ENCODE measurements at places on chromosomes 7 and 10.

DNA sequence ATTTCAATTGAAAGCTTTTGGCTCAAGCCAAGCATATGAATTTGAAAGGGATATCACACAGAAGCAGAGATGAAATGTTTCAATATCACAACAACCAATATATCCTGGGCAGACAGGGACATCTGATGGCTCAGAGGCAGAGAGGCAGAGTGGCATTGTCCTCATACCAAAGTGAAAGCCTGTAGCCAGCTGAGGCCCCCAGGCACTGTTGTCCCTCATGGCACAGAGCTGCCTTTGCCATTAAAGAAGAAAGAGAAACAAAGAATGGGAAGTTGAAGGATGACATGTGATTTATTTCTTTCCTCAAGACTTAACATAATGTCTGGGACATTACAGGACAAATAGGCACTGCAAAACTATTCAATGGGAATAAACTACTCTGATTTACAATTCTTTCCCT lies 504.3 kb upstream of the PCDH15 start:
- no peak for DNase-seq

- no peak for DNase-seq
These were observed 88.9 kb downstream of the CHRM2 start for GRCh38 chr7:136957391-136957790.

DNA sequence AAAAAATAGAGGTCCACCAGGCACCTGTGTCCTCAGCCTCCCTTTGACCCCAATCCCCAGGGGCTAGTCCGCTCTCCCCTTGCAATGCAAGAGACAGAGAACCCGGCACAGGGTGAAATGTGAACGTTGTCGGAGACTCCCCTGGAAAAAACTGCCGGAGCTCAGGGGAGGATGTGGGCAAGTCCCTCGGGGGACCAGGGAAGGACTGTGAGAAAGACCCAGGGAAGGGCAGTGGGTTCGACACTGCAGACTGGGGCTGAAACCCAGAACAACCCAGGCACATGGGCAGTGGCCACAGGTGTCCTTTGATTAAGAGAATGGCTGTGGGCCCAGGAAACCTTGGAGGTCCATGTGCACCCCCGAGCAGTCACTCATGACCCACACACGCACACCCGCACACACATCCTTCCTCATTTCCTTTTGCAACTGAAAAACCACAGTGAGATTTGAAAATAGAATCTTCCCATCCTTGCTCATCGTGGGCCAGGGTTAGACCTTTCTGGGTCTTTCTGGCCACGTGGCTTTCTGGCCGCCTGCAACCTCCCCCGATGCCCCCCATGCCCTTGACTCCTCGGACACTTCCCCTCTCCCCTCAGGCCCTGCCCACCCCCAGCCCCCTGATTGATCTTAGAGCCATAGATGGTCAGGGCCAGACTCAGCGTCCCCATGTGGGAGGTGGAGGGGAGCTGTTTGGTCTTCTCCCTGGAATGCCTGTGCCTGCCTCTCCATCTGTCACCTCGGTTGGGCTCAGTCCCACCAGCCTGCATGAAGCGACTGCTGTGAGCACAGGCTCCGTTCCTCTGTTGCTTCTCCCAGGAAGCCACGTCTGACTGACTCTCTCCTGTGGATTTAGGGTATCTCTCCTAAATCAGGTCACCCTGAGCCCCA lies 7.9 kb downstream of the LAT2 start:
- no peak for DNase-seq

DNA sequence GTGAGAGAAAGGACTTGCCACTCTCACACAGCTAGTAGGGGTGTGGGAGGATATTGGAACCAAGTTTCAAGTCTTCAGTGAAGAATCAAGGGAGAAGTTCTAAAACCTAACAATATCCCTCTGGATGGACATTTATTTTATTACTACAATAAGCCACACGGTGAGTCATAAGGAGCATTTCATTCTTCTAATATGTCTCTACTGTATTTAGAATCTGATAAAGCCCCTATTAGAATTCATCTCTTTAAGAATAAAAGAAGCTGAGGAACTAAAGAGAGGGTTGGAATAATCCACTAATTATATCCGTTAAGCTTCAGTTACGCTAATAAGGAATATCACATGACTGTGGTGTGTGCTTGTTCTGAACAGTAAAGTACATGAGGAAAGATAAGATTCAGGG lies 40.9 kb upstream of the ATRNL1 start:
- DNase-seq = no peak

GRCh38 chr10:70890917-70891431 lies 2.6 kb upstream of the PCBD1 start:
- no peak for DNase-seq

DNA sequence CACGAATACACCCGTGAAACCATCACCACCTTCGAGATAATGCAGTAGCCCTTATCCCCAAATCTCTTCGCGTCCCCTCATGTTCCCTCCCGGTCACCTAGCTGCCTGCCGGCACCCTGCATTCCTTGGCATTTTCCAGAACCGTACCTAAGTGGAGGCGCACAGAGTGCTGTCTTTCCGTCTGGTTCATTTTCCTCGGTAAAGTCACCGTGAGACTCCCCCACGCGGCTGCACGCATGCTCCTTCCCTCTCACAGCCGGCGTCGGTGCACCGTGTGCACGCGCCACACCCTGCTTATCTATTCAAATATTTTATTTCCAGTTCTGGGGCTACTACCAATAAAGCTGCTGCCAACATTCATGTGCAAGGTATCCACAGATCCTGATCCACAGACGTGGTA lies 65.5 kb upstream of the NKX6-2 start:
- DNase-seq = no peak

- DNase-seq = no peak
These were observed 95.3 kb downstream of the INSYN2A start for GRCh38 chr10:127100983-127101615.

DNA sequence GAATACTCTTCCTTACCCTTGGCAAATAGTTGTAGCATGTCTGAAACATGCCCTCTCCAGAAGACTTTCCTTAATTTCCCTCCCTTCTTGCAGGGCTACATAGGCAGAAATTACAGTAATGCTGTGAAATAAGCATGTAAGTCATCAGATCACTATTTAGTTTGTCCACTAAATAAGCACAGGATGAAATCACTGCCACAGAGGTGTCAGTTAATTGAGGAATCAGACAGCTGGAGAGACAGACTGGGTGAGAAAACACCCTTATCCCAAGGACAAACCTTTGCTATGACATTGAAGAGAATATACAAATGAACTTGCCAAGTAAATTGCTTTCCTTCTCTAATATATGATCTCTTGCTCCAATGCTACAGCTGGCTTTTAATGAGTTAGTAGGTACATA lies 129.3 kb downstream of the CHRM2 start:
- DNase-seq = no peak

- no peak for DNase-seq
These were observed 9.4 kb downstream of the HACD1 start for GRCh38 chr10:17607603-17608332.

DNA sequence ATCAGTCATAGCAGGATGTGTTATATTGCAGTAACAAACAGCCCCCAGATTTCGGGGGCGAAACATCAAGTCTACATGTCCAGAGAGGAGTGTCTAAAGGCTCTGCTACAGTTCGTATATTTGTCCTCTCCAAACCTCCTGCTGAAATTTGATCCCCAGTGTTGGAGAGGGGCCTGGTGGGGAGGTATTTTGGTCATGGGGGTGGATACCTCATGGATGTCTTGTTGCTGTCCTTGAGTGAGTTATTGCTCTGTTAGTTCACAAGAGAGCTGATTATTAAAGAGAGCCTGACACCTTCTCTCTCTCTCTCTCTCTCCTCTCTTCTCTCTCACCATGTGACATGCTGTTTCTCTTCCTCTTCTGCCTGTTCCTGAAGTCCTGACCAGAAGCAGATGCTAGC lies 343.7 kb downstream of the TCERG1L start:
- DNase-seq = no peak

- no peak for DNase-seq
These were observed 67.9 kb downstream of the PPP1R9A start for GRCh38 chr7:94975336-94975735.

DNA sequence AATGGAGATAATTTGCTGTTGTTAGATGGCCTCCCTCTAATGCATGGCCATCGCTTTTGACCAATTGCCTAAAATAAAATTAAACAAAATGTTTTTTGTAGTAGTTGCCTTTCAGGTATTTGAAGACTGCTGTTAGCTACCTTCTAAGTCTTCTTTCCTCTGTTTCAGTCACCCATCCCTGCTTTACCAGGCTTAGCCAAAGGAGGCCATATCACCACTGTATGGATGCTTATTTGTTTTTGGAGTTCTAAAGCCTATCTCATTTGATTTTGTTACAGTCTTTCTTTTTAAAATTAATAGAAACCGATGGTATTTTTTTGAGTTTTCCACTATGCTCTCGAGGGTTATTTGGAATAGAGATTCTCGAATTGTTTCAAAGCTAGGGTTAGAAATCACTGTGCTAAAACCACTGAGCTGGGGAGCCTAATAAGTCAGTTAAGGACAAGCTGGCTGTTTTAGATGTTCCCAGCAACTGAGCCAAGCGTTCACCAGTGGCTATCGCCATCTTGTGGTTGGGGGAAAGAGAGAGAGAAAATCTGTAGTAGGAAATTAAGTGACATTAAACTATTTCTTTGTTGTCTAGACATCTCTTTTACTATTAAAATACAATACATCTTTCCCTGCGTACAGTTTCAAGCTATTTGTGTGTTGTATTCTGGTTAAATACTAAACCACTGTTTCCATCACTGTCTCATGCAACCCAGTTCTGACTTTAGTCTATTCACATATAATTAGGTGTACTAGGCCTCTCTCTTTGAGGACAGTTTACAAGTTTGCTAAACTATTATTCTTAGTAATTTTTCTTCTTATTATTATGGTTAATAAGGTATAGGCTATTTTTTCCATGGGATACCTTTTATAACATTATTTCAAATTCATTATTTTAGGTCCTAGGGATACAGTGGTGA lies 52.2 kb downstream of the GPR158 start:
- peak; percentile 17 for DNase-seq

- DNase-seq = no peak
These were observed 297.2 kb upstream of the KAT6B start for GRCh38 chr10:74529205-74529604.

DNA sequence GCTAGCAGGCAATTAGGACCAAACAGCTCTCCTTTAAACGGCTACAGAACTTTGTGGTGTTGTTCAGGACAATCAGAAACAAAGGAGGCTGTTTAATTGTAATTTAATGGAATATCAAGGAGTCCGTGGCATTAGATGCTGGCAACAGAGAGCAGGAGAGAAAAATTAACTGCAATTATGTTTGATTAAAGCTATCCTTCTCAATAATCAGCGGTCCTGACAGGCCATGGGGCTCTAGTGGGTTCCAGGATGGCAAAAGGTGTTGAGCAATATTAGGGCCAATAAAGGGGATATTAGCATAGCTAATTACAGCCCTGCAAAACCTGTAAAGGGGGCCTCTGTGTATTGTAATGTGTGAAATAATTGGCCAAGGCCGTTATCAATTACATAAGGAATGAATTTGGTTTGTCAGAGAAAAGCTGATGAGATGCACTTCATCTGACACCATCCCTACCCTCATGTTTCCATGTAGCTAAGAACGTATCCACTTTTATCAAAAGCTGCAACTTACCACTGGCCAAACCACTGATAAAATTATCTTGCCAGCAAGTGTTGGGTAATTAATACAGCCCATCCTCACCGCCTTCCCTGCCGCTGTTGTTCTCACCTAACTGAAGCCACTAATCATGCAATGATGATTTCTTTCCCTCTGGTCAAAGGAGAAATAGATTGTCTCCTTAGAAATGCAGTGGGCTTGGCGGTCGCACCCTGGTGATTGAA lies 81.6 kb downstream of the EBF3 start:
- no peak for DNase-seq

DNA sequence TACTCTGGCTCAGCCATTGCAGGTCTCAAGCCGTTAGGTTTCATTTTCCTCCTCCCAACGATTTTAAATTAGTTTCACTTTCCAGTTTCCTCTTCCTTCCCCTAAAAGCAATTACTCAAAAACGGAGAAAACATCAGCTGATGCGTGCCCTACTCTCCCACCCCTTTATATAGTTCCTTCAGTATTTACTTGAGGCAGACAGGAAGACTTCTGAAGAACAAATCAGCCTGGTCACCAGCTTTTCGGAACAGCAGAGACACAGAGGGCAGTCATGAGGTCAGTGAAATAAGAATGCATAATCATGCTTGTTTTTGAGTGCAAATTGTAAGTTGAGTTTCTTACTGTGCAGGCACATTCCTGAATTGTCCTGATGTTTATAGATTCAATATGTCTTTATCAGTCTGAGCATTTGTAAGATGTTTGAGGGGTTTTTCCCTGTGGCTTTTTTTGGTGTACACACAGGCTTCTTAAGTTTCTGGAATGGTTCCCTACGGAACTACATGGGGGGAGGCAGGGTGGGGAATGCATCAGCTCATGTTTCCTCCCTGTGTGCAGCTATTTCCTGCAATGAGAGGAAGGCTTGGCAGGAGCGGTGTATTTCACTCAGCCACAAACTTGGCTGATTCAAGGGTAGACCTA lies at the start of gene IFIT3:
IFIT3 (plus strand) TSS at position 195 of the 639 bp plus-strand sequence; CDS start at position 272, 77 bp downstream.
- no peak for DNase-seq

GRCh38 chr7:17546592-17546991 lies 248.1 kb downstream of the AHR start:
- DNase-seq = no peak

DNA sequence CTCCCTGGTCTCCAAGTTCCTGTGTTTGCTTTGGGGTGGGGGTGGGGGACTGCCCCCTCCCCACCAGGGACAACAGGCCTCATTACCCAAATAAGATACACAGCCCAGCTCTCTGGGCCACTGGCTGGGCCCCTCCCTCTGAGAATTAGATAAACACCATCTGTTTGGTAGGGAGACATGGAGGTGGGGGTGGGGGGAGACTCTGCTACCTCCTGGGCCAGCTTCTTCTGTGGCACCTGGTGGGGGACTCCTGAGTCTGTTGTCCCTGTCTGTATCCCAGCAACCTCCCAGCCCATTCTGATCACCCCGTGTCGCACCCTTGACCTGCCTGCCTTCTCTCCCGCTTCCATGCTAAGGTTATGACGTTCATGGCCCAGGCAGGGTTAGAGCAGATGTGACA lies 5.8 kb downstream of the MLXIPL start:
- DNase-seq = no peak

GRCh38 chr7:104604706-104605105 lies 276.3 kb downstream of the LHFPL3 start:
- DNase-seq = no peak

DNA sequence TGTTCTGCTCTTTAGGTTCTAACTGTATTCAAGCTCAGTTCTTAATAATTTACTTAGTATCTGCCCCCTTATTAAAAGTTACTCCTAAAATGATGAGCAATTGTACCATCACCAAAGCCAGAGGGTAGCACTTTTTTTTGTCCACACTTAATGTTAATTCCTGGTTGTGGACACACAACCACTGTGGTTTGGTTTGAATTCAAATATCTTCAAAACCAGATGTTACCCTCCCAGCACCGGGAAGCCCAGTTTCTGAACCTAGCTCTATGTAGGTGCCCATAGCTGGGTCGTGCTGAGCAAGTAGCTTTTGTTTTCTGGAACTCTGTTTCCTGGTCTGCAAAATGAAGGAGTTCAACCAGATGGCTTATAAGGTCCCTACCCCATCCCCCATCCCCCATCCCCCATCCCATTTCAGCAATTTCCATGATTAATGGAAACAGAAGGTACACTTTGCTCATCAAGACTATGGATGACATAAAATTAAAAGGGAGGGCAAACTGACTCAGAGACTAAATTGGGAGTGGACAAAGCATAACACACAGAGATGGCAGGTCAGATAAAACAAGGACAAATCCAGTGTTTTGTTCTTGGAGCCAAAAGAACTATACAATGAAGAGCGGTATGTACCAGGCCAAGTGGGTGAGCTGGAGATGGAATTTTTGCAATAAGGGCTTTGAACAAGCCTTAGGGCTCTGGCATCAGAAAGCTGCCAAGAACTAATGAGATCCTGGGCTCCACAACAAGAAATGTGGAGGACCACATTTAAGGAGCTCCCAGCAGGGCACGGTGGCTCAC lies 56.7 kb downstream of the DLG5 start:
- no peak for DNase-seq

Measured in H1 (cell line).